ENCODE measurements at places on chromosomes 6 and 20. TPM values are rescaled to one million over a fixed set of nuclear protein-coding genes. Genes with fewer than 3 reads are reported as not detected.

DNA sequence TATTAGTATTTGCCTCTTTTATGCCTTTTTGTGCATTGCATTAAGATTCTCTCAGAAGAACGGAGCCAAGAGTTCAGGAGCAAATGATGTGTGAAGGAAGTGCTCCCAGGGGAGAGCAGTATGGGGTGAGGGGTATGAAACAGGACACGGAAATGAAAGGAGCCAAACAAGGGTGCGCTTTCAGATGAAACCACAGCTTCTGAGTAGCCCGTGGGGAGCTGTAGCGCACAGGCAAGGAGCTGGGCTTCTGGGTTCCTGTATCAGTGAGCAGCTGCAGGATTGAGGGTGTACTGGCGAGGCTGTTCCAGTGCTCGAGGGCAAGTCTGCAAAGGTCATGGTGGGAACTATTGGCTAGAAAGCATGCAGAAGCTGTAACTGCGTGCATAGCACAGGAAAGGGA lies 25.4 kb downstream of the ANKEF1 start:
- DNase-seq: no peak

GRCh38 chr20:3847429-3847940 lies 851 bp downstream of the MAVS start:
- no peak for DNase-seq

- DNase-seq: no peak
Measured at GRCh38 chr6:14382678-14383236, 265.2 kb downstream of the CD83 start.

- DNase-seq: no peak
Measured at GRCh38 chr6:156280065-156280464, 497.1 kb upstream of the ARID1B start.

- no peak for DNase-seq
Measured at GRCh38 chr6:19925533-19925932, 88.4 kb downstream of the ID4 start.

GRCh38 chr6:52510213-52510562 lies 66.7 kb downstream of the TRAM2 start:
- DNase-seq: no peak

GRCh38 chr6:87498048-87498447 lies 25.3 kb downstream of the SLC35A1 start:
- DNase-seq: no peak

- no peak for DNase-seq
Measured at GRCh38 chr6:138328210-138328609, 49.5 kb upstream of the SMIM28 start.

- no peak for DNase-seq
Measured at GRCh38 chr6:143279385-143279784, 171.1 kb downstream of the ADAT2 start.

DNA sequence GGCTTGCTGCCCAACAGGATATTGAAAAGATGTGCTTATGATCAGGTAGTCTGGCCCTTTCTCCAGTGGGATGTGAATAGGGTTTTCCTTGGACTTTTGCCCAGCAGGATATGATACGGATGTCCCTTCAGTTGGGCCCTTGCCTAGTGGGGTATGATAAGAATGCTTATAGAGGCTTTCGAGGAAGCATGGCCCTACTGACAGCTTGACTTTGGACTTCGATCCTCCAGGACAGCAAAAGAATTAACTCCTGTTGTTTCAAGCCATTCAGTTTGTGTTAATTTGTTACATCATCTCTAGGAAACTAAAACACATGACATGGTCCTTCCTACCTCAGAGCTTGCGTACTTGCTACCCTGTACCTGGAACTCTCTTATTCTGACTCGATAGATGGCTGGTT lies 9.7 kb upstream of the ZNF334 start:
- DNase-seq: no peak

DNA sequence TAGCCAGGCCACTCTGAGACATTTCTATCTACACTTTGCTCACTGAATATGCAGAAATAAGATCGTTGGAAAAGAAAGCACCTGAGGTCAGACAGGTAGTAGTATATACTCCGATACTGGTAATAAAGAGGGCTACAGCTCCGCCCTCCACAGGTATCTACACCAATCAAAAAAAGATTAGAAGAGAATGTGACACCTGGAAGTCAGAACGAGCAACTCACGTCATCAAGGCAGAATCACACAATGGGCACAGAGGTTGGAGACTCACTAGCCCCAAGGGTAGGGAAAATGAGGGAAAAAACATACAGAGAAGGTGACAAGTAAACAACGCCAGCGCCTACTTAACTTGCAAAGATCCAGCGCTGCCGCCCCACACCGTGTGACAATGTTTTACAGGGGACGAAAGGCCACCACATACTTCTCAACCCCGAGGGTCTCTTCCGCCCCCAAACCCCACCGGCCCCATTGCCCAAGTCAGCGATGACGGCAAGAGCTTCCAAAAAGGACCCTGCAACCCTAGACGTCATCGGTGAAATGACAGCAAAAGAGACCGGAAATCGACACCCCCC lies 653 bp downstream of the LMBRD1 start:
- DNase-seq: no peak

- DNase-seq: no peak
Measured at GRCh38 chr6:15077961-15078360, 167.9 kb upstream of the JARID2 start.

DNA sequence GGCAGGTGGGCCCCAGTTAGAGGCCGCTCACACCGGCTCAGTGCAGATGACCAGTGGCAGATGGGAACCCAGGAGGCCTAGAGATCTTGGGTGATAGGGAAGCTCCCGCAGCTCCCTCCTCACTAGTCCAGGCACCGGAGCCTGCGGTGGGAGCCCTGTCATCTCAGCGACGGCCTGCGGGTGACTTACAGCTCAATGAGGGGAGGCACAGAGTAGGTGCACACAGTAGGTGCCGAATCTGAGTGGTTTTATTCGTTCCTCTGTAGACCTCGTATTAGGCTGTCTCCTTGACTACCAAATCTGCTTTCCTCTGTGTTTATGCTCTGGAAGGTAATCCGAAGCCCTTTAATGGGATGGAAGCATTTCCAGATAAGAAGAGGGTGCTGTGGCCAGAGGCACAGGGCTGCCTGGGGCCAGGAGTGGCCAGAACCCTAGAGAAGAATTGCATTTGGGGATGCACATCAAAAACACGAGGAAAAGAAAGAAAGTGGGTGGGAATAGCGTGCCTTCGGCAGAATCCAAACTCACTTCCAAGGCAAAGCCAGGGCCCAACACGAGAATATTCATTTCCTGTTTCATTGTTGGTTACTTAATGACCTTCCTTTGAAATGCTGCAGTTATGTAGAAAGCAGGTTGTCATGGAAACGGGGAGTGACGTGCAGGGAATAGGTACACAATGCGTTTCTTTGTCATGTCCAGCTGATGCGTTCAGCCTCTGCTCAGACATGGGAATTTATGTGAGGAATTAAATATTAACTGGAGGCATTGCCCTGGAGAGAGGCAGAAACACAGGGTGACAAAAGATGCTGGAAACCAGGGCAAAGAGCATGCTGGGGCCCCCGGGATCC lies 24.7 kb downstream of the MYT1 start:
- DNase-seq: no peak

- no peak for DNase-seq
Measured at GRCh38 chr20:4435671-4436455, 285.8 kb upstream of the PRND start.

- peak; percentile 68 for DNase-seq
Measured at GRCh38 chr6:139597771-139598755, 223.6 kb upstream of the CITED2 start.

- DNase-seq: no peak
Measured at GRCh38 chr6:15876406-15876805, 213.6 kb upstream of the DTNBP1 start.

DNA sequence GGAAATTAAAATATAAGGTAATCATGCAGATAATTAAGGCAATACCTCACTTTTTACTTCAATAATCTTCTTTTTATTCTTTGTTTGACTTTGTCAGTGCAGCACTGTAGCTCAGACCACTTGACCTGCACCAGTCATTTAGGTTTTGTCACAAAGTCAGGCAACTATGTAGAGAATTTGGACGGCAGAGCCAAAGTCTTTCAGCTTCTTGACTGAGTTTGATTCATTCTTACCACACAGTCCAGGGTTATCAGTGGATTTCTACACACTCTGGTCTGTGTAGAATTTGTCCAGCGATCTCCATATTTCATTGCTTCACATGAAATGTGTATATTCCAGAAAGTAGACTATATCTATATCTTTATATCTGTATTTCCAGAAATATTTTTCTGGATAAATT lies 107.3 kb downstream of the TFAP2B start:
- no peak for DNase-seq

GRCh38 chr6:143839196-143839595 lies 3.9 kb upstream of the LTV1 start:
- no peak for DNase-seq

DNA sequence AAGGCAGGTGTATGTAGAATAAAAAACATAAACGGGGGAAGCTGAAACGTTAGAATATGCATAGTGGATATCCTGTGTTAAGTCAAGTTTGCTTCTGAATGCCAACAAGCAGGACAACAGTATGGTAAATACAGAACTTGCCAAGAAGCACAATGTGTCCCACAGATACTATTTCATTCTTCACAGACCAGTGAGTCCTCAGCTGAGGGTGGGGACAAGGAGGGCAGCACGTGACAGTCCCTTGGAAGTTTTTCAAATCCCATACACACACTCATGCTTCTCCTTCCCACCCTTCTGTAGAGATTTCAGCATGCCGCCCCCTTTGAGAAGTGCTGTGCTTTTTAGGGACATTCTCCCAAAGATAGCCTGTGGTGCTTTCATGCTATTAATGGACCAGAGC lies 268.5 kb upstream of the ECI2 start:
- DNase-seq: no peak

- no peak for DNase-seq
Measured at GRCh38 chr6:109790131-109790530, 99.0 kb downstream of the FIG4 start.

DNA sequence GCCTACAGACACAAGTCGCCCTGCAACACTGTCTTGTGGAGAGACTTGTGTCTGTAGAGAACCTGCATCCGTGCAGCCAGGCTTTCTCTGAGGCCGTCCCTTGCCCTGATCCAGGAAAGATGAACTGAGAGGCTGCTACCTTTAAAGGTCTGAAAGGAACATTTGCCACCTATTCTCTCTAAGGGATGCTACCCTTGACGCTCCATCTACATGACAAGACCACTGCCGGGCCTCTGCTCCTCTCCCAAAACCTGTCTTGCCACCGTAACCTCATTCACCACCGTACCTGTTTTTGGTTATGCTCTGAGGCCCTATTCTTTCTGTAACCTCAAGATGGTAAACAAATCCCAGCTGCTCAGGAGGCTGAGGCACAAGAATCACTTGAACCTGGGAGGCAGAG lies 73.9 kb downstream of the FOXF2 start:
- DNase-seq: no peak

- no peak for DNase-seq
Measured at GRCh38 chr6:132752255-132752654, 5.4 kb downstream of the VNN2 start.

GRCh38 chr6:25061289-25061936 lies 125.7 kb upstream of the RIPOR2 start:
- DNase-seq: no peak

DNA sequence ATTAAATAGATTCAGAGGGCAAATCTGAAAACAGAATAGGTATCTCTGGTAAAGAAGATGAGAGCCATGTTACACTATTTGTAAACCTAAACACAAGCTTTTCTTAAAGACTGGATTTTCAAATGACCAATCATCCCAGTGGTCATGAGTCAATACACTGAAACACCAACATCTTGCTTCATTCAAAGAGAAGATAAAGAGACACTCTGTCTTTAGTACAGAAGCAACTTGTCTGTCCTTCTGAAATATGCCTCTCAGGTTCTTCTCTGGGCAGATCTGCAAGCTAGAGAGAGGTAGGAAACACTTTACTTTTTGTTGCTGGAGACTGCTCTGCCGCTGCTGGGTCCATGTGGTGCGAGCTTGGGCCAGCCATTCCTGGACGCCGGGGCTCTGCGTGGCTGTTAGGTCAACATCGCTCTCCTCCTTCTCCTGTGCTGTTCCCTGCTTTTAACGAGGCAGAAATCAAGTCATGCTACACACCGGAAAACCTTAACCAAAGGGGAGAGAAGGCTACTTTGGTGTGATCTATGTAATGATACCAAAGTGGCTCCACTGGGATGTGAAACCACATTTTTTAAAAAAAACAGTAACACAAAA lies 368.2 kb downstream of the SYNE1 start:
- DNase-seq: no peak

GRCh38 chr6:90460051-90460450 lies 126.8 kb downstream of the MAP3K7 start:
- no peak for DNase-seq

DNA sequence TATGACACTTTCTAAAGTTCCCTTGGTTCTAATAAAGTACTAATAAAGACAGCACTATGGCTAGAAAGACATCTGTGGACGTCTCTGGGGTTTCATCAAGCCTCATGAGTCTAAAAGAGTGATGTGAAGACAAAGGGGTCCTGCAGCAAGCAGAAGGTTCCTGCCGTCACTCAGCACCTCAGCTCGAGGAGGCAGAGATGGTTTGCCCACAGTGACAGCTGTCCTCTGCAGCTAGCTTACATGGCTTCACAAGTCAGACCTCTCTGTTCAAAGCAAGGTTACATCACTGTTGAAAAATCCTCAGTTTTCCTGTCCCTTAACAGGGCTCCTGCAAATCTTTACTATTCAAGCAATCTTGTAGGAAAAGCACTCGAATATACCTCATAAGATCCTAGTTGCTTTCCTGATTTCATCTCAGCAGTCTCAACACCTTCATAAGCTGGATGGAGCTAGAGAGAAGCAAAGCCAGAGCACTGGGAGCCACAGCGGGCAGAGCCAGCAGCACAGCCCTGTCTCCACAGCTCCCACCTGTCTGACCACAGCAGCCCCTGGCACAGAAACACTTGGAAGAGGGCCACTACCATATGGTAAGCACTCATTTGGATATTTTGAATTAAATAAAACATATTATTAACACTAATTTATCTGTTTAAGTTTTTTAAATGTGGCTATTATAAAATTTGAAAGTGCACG lies 202.3 kb downstream of the GMDS start:
- DNase-seq: no peak

DNA sequence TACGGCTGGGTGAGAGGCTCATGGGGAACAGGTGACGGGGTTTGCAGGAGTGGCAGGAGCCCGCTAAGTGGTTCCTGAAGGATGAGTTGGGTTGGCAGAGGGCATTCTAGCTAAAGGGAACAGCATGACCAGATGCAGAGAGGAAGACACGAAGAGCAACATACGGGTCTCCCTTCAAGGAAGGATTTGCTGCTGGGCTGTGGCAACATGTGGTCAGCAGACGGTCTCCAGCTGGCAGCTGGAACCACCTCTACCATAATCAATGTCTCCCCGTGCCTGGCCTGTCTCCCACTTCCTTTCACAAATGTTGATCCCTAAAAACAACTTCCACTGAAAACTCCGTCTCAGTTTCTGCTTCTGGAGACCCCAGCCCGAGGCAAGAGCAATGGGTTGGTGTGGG lies 80.6 kb upstream of the SULF2 start:
- no peak for DNase-seq

The NINL gene
- total RNA-seq: 3.8 TPM

The SS18L1 gene
- total RNA-seq: 7.7 TPM

The FRMD1 gene
- 0.18 TPM for total RNA-seq

The NKAPL gene
- 6.1 TPM for total RNA-seq

The BLTP3A gene
- total RNA-seq: 17.5 TPM

The ZNF334 gene
- 0.99 TPM for total RNA-seq

The RNF182 gene
- total RNA-seq: 0.81 TPM

The ASIP gene
- total RNA-seq: 1.2 TPM

The TAGAP gene
- 1.6 TPM for total RNA-seq

The POPDC3 gene
- 35.5 TPM for total RNA-seq

The ALDH8A1 gene
- total RNA-seq: 0.55 TPM

The SLC44A4 gene
- not detected for total RNA-seq

The BPIFB4 gene
- total RNA-seq: not detected

The SMLR1 gene
- not detected for total RNA-seq

The PSORS1C2 gene
- not detected for total RNA-seq

The KCNK5 gene
- 1.2 TPM for total RNA-seq

The ERVFRD-1 gene
- 0.09 TPM for total RNA-seq

The ABHD16B gene
- not detected for total RNA-seq

The TNFRSF21 gene
- total RNA-seq: 12.1 TPM
